Placental pericyte (primary cell): ENCODE measurements at places on chromosomes 5 and 9. TPM values are rescaled to one million over a fixed set of nuclear protein-coding genes. Genes with fewer than 3 reads are reported as not detected.

Gene LHX3
- total RNA-seq = not detected in 2 replicates

Gene C9orf153
- under 0.01 and 0.14 TPM in 2 replicates for total RNA-seq

Gene ICE1
- 22.3 and 34.8 TPM in 2 replicates for total RNA-seq

Gene IL31RA
- total RNA-seq = 2.0 and 7.6 TPM in 2 replicates

Gene TMEM38B
- 10.5 and 12.2 TPM in 2 replicates for total RNA-seq

Gene ANKRD34B
- not detected in 2 replicates for total RNA-seq

Gene ADCY2
- total RNA-seq = not detected in 2 replicates

Gene SYNPO
- 7.9 and 9.3 TPM in 2 replicates for total RNA-seq

Gene GRXCR2
- total RNA-seq = not detected in 2 replicates

Gene PCDHGA2
- 2.0 and 6.3 TPM in 2 replicates for total RNA-seq

Gene DOCK2
- total RNA-seq = 3.5 and 16.9 TPM in 2 replicates

Gene PPP2R2B
- total RNA-seq = 0.14 TPM in 1 of 2 replicates, not detected in the other

Gene SHOC1
- total RNA-seq = under 0.01 and 0.14 TPM in 2 replicates

Gene AHRR
- 55.8 and 58.2 TPM in 2 replicates for total RNA-seq

Gene DHX29
- total RNA-seq = 23.4 and 51.8 TPM in 2 replicates

Gene FGFR4
- total RNA-seq = 0.43 and 1.5 TPM in 2 replicates

Gene NMUR2
- total RNA-seq = under 0.01 TPM in 1 of 2 replicates, not detected in the other

Gene PCA3
- total RNA-seq = not detected in 2 replicates

Gene RNF183
- not detected in 2 replicates for total RNA-seq
